ENCODE measurements at places on chromosomes 2 and 18.

GRCh38 chr2:27261241-27261925 is 1.5 kb downstream of the SLC30A3 start:
- DNase-seq = no peak

DNA sequence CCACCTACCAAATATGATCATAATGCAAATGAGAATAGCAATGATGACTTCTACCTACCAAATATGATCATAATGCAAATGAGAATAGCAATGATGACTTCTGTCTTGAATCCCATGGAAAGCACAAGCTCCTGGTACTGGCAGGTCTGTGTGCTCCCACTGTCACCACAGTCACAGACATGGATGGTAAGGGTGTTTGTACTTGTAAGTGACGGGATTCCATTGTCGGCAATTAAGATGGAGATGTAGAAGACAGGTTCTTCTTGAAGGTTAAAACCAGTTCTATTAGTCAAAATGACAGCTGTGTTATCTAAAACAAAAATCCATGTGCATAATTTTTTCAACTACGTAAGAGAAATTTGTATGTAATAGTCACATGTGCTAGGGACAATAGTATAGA is 95.0 kb downstream of the CDH19 start:
- no peak for DNase-seq

DNA sequence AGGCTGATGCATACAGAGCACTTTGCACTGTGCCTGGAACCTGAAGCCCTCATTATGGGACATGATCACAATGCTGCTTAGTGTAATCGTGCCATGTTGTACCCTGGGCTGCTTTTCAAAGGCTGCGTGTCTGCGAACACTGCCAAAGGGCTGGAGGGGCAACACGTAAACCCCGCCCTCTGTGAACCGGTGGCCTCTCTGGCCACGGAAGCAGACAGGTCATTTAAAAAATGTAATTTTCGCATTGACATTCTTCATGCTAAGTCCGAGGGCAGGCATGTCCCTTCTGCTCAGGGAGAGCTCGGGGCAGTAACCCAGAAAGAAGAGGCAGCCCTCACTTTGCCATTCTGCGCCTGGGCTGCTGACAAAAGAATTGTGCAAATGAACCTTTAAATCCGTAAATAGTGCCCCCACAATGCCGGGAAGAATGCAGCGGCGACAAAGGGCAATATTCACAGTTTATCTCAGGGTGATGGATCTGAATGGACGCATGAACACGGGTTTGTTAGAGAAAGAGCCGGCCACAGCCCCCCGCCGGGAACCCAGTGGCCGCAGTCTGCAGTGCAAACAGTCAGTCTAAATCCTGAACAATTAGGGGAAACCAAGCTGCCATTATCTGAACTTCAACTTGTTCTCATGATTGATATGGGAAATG is 226.1 kb downstream of the MYCN start:
- peak; percentile 82 for DNase-seq

- no peak for DNase-seq
Observed at GRCh38 chr2:119308793-119309330, 57.8 kb downstream of the C2orf76 start.

GRCh38 chr2:41717839-41718238 is 330.0 kb upstream of the PKDCC start:
- no peak for DNase-seq

- no peak for DNase-seq
Observed at GRCh38 chr2:46385786-46386577, 88.8 kb downstream of the EPAS1 start.

DNA sequence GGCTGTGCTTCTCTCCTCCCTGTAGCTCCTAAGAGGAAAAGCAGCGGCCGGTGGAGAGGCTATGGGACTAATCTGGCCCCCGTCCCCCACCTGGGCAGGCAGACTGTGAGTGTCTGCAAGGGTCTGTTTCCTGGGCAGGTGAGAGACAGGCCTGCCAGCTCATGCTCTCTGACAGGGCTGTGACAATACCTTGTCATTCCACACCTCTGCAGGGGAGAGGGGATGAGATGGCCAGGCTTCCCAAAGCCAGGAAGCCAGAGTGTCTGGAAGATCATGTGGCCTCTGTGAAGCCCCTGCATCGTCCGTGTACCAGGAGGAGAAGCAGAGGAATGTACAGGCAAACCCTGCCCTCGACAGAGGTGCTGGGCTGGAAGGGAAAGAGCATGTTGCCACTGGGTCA is 142.5 kb upstream of the GATA6 start:
- DNase-seq = no peak

GRCh38 chr2:185255566-185255965 is 483.0 kb upstream of the FSIP2 start:
- DNase-seq = no peak

DNA sequence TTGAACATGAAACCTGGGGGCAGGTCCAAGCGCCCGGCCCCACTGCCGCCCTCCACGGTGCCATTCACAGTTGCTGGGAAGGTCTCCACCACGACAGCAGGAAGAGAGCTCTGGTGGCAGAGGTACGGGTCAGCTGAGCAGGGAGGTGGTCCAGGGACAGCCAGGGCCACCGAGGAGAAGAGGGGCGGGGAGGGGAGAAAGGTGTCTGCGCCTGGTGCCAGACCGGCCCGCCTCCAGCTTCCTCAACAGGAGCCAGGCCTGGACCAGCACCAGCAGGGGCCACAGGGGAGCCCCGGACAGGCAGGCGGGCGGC is 56.2 kb downstream of the BIN1 start:
- no peak for DNase-seq

GRCh38 chr2:57049273-57049672 is 865.5 kb downstream of the CCDC85A start:
- DNase-seq = no peak

DNA sequence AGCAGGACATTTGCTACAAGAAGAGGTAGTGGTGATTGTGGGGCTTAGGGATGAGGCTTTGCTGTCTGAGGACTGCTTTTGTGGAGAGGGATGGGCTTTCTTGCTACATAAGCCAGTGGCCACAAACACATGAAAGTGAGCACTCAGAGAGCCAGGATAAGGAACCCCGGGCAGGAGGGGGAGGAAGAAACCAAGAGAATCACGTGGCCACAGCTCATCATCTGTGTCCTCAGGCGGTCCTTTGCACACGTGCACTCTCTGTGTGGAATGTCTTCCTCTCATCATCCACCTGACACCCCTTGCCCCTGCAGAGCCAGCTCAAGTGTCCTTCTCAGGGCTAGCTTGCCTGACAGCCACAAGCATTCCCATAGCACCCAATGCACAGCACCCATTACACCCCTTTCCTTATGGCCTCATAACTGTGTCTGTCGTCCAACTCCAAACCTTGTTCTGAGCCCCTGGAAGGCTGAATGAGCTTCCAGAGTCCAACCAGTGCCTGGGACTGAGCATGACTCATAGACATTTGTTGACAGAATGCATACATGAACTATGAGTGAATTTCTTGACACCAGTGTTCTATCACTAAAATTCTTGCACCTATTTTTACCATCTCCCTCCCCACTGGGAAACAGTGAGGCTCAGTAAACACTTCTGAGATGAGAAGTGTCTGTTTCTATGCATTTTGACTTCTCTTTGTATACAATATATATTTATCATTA is 398.3 kb downstream of the ALK start:
- no peak for DNase-seq

DNA sequence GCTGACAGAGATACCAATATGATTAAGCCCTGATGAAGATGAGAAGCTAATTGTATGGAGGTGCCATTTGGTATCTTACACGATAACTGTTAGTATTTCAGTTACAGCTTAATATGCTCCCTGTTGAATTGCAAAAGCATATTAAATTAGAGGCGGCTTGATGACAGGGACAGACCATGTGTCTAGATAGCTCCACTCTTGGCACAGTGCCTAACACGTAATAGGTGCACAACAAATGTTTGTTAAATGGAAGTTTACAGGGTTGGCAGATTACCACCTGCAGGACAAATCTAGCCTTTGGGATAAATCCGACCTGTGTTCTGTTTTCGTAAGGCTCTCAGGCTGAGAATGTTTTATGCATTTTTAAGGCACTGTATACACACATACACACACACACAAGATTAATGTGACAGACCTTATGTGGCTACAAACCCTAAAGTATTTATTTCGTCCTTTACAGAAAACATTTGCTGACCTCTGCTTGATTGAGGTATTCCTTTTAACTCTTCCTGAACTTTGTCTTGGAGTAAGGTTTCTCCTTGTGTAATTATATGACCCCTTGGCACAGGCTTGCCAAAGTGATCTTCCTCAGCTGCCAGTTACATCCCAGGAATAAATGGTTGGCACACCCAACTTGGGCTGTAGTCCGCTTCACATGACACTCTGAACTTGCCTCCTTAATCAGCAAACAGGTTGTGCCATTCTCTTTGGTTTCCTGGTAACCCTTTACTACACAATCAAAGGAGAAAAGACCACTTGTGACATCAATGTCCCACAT is 348.9 kb downstream of the HRH4 start:
- no peak for DNase-seq

DNA sequence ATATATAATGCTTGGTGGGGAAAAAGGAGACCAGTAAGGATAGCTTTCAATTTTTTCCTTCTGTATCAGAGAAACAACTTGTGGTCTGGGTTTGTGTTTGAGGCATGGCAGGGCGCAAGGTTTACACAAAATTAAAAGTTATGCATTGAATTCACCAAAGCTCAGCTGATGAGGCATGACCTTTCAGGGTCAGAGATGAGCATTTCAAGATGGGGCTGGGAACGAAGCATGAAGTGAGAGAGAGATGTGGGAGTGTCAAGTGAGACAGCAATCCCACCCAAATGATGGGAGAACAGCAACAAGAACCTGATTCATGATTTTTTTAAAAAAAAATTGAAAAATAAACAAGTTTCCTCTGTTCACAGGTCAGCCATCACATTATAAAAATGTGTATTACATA is 4.9 kb downstream of the GPR55 start:
- no peak for DNase-seq

GRCh38 chr2:120317180-120317533 is 28.8 kb upstream of the INHBB start:
- no peak for DNase-seq

GRCh38 chr2:119739580-119740255 is 20.0 kb upstream of the PTPN4 start:
- no peak for DNase-seq

All from brain (organoid and tissue), 16 donors.